Activated naive CD4-positive, alpha-beta T cell treated with Interleukin-2 at 50 U/mL for 16 hours (primary cell): ENCODE measurements at places on chromosomes 11 and 22.

- DNase-seq: no peak
Measured at GRCh38 chr11:71255323-71255722, 2.9 kb upstream of the SHANK2 start.

DNA sequence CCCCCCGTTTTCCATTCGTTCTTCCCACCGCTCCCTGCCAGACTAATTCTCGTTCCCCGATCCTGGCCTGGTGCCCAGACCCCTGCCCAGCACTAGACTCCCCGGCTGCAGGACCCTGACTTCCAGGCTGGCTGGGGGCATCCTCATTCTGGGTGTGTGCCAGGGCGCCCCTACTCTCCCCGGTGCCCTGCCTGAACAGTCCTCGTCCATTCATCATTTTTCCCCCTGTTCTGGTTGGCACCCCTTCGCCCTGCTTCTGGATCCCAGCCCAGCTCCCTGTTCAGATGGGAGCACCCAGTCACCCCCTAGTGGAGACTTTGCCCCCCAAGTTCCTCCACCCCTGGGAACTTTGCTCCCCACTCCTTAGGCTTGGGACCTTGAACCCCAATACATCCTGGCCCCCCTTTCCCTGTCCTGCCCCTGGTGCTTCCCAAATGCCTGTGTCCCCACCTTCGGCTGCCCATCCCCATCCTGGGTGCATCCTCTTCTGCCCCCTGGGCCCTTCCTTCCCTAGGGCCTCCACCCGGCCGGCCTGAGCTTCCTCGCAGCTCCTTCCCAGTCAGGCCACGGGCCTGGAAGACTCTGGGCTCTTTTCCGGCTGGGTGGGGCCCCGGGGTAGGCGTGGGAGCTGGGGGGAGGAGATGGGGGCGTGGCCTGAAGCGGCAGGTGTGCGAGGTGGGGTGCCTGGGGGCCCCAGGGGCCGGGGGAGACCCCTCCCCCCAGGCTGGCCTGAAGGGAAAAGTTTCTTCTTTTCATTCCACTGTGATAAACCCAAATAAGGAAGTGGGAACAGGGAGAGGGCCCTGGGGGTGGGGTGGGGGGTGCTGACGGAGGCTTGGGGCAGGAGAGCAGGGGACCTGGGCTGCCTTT lies 908 bp downstream of the PLCB3 start:
- peak; percentile 20 for DNase-seq

- DNase-seq: no peak
Measured at GRCh38 chr11:71179877-71180605, 72.3 kb downstream of the SHANK2 start.

DNA sequence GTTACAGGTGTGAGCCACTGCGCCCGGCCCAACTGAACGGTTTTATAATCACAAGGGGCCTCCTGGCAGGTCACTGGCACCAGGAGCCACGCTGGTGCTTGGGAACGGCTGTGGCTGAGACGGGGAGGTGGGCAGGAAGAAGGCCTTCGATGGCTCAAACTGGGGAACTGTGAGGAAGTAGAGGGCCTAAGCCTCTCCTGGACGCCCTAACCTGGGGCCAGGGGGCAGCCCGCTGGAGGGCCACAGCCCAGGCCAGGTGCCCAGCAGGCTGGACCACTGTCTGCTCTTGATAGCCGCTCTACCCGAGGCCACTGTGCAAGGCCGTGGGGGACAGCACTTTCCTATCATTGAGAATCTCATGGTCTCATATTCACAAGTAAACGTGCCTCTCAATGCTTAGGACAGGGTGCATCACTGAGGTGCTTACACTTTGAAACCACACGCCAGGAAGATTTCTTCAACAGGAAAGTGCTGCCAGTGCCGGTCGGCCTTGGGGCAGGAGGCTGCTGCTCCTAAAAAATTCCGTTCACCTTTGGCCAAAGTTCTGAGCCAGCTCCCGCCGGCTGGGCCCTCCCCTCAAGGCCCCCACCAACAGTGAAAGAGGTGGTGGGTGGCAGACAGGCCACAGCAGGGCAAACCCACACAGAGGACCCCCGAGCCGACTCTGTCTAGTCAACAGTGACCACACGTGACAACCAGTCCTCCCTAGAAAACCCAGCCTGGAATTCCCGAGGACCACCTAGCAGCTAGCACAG lies 7.2 kb downstream of the GATD1 start:
- no peak for DNase-seq

DNA sequence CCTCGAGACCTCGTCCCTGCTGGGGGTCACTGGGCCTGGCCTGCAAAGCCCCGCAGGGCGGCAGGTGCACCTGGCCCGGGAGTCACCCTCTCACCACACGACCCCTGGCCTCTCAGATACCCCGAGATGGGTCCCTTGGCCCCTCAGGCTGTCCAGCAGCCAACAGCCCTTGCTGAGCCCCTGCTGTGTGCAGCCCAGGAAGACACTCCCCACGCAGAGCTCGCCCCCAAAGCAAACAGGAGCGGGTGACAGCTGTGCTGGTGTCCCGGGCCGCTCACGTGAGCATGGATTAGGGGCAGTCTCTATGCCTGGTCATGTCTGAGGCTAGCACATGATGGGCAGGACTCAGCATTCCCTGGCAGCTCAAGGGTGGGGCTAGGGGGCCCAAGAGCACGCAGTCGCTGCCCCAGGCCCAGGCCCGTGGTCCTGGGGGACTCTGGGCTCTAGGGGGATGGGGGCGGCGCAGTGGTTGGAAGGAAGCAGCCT lies 31.3 kb downstream of the WNT7B start:
- DNase-seq: no peak

DNA sequence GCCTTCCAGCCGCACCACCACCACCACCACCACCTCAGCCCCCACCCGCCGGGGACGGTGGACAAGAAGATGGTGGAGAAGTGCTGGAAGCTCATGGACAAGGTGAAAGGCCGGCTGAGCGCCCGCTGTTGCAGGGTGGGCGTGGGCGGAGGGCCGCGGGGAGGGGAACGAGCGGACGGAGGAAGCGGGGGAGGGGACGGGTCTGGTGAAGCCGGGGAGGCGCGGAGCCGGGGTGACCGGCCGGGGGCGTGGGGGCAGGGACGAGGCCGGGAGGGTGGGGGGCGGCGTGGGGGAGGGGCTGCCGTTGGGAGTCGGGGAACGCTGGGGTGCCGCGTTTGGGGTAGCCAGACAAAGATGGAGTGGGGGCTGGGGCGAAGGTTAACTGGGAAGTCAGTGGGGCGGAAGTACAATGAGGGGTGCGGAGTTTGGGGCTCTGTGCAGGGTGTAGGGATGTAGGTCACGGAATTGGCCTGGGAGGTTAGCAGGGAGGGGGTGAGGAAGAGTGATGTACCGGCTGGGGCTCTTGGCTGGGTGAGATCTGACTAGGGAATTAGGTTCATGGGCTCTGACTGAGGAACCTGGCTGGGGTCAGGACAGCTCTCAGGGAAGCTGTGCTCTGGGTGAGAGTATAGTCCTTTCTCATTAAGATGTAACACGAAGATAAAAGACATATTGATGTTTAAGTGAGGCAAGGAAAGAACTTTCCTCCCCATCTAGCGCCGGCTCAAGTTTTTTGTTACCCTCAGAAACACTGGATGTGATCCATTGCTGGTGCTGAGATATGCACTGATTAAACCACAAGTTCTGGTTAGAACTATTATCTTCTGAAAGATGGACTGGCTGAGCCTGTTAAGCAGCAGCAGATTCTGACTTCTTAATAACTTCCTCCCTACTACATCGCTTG lies 624 bp downstream of the CBL start:
- DNase-seq: peak; percentile 59

DNA sequence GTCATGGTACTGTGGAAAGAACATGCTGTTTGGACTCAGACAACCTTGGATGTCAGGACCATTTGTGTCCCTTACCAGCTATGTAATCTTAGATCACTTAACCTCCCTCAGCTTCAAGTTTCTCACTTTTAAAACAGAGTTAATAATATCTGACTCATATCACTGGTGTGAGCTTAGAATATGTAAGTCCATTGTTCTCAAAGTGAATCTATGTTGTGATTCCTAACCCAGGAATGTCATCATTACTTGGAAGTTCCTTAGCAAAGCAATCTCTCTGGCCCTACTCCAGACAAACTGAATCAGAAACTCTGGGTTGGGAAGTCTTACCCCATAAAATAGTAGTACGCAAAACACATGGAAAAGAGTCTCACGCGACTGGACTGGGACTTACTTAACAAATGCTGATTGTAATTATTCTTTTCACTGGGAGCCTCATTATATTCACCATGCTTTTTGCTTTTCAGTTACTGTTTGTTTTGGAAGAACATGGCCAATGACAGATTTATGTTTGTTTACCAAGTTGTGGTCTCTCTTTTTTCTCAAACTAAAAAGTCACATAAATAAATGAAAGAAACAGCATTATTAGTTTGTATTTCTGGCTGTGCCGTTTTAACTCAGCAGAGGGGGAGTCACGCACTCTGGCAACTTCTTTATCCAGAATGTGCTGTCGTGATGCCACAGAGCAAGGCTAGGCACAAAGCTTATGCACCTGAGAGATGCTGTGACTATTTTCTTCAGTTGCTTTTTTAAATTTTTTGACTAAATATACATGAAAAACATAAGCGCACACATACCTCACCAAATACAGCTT lies 217.7 kb upstream of the CTSC start:
- DNase-seq: no peak

- no peak for DNase-seq
Measured at GRCh38 chr11:57638005-57638781, 11.5 kb downstream of the YPEL4 start.

DNA sequence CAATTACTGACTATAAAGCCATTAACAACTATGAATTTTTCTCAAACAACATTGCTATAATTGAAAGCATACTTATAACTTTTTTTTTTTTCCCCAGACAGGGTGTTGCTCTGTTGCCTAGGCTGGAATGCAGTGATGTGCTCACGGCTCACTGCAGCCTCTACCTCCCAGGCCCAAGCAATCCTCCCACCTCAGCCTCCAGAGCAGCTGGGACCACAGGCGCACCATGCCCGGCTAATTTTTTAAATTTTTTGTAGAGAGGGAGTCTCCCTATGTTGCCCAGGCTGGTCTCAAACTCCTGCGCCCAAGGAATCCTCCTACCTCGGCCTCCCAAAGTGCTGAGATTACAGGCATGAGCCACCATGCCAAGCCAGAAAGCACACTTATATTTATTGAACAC lies 6.1 kb upstream of the WEE1 start:
- no peak for DNase-seq

GRCh38 chr22:49024775-49025440 lies 802.8 kb downstream of the BRD1 start:
- no peak for DNase-seq

DNA sequence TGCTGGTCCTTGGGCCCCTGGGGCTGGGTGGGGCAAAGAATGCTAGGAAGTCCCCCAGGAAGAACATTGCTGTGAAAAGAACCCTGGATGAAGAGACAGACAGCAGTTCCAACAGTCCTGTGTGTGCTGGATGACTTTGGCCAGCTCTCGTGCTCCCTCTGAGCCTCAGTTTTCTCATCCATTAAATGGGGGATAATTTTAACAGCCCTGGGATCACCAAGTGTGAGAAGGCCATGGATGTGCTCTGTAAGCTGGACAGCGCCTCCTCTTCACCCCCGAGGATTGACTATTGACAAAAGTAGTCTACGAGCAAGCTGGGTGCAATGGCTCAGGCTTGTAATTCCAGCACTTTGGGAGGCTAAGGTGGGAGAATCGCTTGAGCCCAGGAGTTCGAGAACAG lies 2.5 kb downstream of the LARGE2 start:
- DNase-seq: no peak

DNA sequence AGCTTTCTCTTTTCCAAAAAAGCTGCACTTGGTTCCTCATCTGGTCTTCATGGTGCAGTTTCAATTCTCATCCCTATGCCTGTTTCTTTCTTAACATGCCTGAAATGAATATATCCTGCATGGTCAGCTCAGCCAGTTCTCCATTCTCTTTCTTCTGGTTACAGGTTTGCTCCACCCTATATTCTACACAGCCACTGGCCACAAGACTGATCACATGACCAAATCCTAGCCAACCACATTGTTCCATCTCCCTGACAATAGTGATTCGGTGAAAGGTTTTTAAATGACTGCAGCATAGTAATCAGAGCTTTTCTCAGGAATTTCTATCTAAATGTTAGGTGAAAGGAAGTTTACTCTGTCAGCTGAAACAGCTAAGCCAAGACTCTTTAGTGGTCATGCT lies 891.4 kb downstream of the METTL15 start:
- DNase-seq: no peak

DNA sequence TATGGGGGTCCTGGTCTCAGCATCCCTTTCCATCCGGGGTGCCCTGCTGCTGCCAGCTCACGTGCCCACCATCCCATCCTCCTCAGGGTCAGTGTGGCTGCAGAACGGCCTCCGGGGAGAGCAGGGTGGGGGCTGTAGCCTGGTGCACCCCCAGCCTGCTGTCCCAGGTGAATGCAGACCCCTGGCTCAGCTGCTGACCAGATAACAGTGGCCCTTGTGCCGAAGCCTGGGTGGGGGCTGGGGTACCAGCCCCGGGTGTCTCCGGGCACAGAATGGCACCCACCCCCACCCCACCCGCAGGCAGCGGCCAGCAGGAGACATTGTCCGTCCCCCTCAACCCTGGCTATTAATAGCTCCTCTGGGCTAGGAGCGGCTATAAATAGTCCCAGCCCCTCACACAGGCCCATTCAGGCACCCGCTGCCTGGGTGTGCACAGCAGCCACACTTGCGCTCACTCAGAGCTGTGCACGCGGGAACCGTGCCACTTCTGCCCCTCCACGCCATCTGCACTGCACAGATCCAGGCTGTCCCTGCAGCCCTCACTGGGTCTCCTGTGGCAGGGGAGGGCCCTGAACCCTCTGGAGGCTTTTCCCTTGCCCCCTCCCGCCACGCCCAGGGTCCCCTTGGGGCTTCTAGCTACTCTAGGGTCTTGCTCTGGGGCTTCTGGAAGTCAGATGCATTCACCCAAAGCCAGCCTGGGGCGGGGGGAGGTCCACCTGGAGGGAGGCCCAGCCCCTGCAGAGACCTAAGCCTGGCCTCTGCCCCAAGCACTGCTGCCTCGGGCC lies 18.7 kb downstream of the CRELD2 start:
- DNase-seq: no peak

- DNase-seq: no peak
Measured at GRCh38 chr22:20434773-20435172, 2.9 kb downstream of the SCARF2 start.
